Naive B cell (primary cell): ENCODE measurements at places on chromosomes 11 and 22. TPM values are rescaled to one million over a fixed set of nuclear protein-coding genes. Genes with fewer than 3 reads are reported as not detected.

GRCh38 chr11:76512851-76513653, 68.2 kb downstream of the EMSY start:
- H3K27ac ChIP-seq: no peak overlapping the region
- H3K4me1 ChIP-seq: no peaks in the 10 kb centered on the region
- no peaks in the 10 kb centered on the region for H3K27me3 ChIP-seq

DNA sequence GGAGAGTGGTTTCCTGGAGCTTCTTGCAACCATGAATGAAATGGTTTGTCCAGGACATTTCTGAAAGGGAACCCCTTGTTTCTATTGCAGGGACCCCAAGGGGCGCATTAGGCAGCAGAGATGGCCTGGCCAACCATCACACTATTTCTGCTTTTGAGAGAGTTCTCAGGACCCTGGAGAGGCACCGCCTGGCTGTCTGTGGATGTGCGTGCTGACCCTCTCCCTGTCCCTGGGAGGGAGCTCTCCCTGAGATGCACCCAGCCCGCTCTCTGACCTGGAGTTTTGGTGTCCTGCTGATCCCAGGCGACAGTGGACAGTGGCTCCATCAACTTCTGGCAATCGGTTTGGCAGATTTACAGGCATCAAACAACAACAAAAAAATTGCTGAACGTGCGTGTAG, 80.3 kb upstream of the SLC22A12 start:
- H3K36me3 ChIP-seq: no peaks in the 10 kb centered on the region
- no peak for DNase-seq
- no peak overlapping the region for H3K4me3 ChIP-seq
- H3K4me1 ChIP-seq: no peaks in the 10 kb centered on the region

DNA sequence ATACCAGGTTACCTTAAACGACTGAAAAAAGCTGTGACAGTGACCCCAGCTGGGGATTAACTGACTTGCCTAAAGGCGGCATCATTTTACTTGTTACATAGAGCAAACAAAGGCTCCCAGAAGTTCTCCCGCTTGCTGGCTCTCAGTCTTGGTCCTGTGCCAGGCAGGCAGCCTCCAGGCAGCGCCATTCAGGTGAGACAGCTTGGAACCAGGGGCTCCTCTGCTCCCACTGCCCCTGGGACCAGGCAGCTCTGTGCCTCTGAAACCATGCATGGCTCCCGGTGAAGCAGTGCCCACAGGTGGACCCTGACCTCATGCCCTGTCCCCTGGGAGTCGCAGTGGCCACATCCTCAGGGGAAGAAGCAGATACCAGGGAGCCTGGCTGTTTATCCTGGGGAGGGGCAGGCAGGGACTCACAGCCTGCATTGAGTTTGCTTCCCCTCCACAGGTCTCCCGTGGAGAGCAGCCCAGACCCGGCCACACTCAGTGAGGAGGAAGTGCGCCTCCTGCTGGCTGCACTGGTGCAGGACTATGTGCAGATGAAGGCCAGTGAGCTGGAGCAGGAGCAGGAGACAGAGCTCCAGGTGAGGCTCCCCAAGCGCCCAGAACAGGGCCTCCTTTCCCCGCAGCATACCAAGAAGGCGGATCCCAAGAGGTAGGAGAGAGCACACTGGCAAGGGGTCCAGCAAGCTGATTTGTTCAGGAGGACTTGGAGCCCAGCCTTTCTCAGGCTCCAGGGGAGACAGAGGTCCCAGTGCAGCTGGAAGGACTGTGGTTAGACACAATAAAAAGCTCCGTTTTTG, 15.6 kb upstream of the CYP2R1 start:
- DNase-seq: peak; percentile 73
- no peak overlapping the region for H3K4me3 ChIP-seq
- no peaks in the 10 kb centered on the region for H3K27me3 ChIP-seq

DNA sequence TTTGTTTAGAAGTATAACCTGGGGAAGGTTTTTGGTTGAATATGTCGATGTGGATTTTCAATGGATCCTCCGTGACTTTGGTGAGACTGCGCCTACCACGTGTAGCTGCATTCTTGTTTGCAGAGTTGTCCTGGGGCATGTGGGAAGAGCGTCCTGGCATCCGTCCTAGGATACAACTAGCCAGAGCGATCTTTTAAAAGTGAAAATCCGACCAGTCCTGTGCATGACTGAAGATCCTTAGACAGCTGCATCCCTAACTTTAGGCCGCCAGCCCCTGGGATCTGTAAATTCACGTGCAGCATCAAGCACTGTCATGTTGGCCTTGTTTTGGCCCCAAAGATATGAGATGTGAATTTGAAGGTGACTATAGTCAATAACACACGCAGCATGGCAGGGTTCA, 22.4 kb upstream of the THY1 start:
- no peak for DNase-seq
- H3K4me3 ChIP-seq: no peak overlapping the region
- H3K27me3 ChIP-seq: peaks cover 36% of the 10 kb centered on the region
- H3K36me3 ChIP-seq: no peaks in the 10 kb centered on the region
- no peak overlapping the region for H3K27ac ChIP-seq

- DNase-seq: peak; percentile 54
- H3K36me3 ChIP-seq: no peaks in the 10 kb centered on the region
- no peaks in the 10 kb centered on the region for H3K27me3 ChIP-seq
- peaks cover 88% of the 10 kb centered on the region for H3K4me1 ChIP-seq
Measured at GRCh38 chr22:23219822-23220484, 39.6 kb downstream of the BCR start.

DNA sequence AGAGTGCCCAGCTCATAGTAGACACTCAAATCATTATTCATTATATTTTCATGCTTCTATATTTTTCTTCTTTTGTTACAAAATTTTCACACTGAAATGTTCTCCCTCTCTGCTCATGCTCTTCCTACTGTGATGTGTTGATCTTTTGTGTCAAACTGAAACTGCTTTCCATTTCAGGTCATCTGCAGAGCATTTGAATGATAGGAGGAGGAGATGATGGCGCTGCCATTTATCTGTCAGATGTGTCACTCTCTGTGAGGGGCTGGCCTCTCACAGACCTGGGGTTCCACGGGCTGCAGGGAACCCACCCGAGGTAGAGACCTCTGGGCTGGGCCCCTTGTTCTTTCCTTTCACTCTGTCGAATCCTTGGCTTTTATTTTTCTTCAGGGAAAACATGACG, 41.1 kb downstream of the OR10A6 start:
- H3K36me3 ChIP-seq: no peaks in the 10 kb centered on the region
- no peaks in the 10 kb centered on the region for H3K27me3 ChIP-seq
- peak overlapping the region; percentile 31 for H3K27ac ChIP-seq
- DNase-seq: no peak
- peak overlapping the region; percentile 59 for H3K4me3 ChIP-seq
- peaks cover 23% of the 10 kb centered on the region for H3K4me1 ChIP-seq

DNA sequence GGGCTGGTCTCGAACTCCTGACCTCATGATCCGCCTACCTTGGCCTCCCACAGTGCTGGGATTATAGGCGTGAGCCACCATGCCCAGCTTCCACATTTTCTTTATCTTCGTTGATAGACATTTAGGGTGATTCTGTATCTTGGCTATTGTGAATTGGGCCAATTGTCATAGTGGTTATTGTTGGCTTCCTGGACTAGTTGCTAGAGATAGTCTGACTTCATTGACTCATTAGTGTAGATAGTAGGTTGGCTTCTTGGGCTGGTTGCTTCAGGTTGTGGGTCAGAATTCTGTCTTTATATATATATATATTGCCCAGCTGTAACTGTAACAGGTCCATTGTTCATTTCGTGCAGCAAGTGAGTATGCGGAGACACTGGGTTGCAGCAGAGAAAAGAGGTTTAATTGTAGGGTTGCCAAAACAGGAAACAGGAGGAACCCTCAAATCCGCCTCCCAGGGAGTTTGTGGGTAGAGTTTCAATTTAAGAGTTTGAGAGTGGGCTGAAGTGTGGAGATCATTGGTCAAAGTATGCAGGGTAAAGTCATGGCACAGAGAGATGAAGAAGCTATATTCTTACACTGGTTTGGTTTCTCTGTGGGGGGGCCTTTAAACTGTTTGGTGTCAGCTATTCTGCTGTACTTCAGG, 22.0 kb downstream of the ATG13 start:
- no peaks in the 10 kb centered on the region for H3K27me3 ChIP-seq
- H3K4me1 ChIP-seq: peaks cover 3% of the 10 kb centered on the region
- DNase-seq: no peak
- H3K4me3 ChIP-seq: no peak overlapping the region

DNA sequence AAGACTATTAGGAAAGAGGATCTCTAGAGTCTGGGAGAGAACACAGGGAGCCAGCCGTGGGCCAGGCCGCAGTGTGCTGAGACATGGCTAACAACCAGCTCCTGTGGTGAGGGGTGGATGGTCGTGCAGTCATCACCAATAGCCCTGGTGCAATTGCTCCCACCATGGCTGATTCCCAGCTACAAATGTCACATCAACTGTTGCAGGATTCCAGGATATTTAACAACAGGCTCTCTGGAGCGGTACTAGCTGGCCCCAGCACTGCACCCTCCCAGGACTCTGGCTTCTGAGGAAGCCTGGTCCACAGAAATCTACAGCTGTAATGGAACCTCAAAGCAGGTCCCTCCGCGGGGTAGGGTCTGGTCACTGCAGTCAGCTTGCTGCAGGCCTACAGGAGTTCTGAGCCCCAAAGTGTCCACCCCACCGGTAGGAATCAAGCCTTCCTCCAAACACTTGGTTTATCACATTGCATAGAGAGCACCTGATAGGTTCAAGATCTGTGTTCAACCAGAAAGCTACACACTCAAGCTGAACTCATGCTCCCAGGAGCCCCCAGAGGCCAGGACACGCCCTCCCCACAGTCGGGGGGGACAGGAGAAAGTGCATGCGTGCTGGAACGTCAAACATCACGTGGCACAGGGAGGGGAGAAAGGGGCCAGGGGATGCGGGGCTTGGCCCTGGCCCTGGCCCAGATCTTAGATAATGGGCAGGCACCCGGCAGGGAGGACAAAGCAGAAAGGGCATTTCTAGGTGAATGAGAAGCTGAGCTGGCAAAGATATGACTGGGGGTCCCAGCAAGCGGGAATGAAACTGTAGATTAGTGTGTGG, 609.0 kb downstream of the TBC1D22A start:
- H3K36me3 ChIP-seq: no peaks in the 10 kb centered on the region
- H3K27ac ChIP-seq: no peak overlapping the region
- H3K27me3 ChIP-seq: peaks cover 20% of the 10 kb centered on the region
- no peak for DNase-seq

GRCh38 chr11:130814440-130815096, 101.7 kb downstream of the SNX19 start:
- H3K4me3 ChIP-seq: no peak overlapping the region
- H3K27me3 ChIP-seq: peaks cover 26% of the 10 kb centered on the region
- H3K4me1 ChIP-seq: no peaks in the 10 kb centered on the region

- H3K4me3 ChIP-seq: no peak overlapping the region
- H3K27ac ChIP-seq: no peak overlapping the region
- DNase-seq: no peak
- H3K4me1 ChIP-seq: no peaks in the 10 kb centered on the region
- no peaks in the 10 kb centered on the region for H3K36me3 ChIP-seq
- no peaks in the 10 kb centered on the region for H3K27me3 ChIP-seq
Measured at GRCh38 chr22:48536541-48537342, 1290.9 kb downstream of the BRD1 start.

DNA sequence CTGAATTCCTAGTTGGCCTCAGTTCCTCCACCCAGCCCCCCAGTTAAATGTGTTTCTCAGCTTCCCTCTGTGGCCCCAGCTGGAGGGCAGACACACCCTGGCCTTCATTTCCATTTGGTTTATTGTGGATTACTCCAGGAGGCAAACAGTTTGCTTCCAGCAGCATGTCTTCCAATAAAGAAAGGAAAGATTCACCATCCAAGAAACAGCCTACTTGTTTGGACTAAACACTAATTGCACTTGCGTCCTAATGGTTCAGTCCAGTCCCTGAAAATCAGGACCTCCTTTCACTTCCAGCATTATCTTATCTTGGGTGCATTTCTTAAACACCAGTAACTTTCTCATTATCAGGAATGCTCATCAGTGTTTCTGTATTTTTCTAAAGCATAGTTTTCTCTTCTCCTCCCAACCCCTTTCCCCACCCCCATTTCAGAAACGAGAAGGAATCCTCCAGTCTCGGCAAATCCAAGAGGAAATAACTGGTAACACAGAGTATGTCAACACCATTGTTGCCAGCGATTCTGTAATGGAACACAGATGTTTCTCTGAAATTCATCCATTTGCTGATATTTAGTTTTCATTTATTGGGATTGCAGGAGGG, 130.9 kb downstream of the PARVA start:
- H3K4me1 ChIP-seq: no peaks in the 10 kb centered on the region
- H3K36me3 ChIP-seq: no peaks in the 10 kb centered on the region
- H3K27ac ChIP-seq: no peak overlapping the region
- no peak overlapping the region for H3K4me3 ChIP-seq

Gene HEPN1
- polyA plus RNA-seq: not detected

Gene APOBEC3C
- polyA plus RNA-seq: 326 TPM

Gene SEC14L3
- polyA plus RNA-seq: not detected

Gene DSCAML1
- not detected for polyA plus RNA-seq

Gene AGBL2
- polyA plus RNA-seq: 14.6 TPM

Gene PRG3
- polyA plus RNA-seq: not detected

Gene IFITM10
- polyA plus RNA-seq: not detected

Gene CECR2
- polyA plus RNA-seq: 0.14 TPM
